ENCODE measurements at places on chromosomes 4 and X.

DNA sequence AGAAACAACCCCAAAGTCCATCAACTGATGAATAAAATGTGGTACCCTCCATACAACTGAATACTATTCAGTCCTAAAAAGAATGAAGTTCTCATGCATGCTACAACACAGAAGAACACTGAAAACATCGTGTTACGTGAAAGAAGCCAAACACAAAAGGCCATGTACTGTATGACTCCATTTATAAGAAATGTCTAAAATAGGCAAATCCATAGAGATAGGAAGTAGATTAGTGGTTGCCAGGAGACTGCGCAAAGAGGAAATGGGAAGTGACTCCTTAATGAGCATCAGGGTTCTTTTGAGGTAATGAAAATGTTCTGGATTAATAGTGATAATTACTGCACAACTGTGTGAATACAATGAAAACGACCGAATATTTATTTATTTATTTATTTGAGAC lies 23.4 kb downstream of the FBXW7 start:
- no peak for DNase-seq

GRCh38 chrX:51257490-51257889 lies 75.1 kb upstream of the NUDT10 start:
- DNase-seq: no peak

- DNase-seq: no peak
Observed at GRCh38 chr4:14348506-14348905, 653.8 kb upstream of the CPEB2 start.

GRCh38 chrX:119753639-119754257 lies 4.6 kb upstream of the SOWAHD start:
- no peak for DNase-seq

- no peak for DNase-seq
Observed at GRCh38 chr4:127229855-127230608, 402.7 kb upstream of the INTU start.

GRCh38 chr4:25834411-25835107 lies 28.2 kb downstream of the SEL1L3 start:
- no peak for DNase-seq

DNA sequence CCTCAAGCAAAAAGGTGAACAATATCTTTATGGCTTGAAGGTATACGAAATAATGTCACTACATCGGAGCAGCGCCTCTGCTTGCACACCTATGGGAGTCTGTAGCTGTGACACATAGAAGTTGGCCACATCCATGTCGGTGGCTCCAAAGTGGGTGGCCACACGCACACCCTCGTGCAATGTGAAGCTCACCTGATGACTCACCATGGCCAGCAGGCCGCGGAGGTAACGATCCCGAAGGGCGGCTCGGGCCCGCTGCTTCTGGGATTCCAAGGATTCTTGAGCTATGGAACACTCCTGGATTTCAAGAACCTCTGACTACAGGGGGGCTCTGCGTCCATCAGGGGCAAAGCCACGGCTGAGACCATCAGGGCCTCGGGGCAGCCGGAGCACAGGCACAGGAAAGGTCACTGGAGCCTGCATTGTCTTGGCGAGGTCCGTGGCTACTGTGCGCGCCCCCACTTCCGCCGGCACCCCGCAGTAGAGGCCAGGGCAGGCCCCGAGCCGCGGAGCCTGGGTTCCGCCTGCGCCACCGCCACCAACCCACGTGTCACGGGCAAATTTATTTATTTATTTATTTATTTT lies 25.2 kb downstream of the NYX start:
- no peak for DNase-seq

GRCh38 chr4:1794809-1795298 lies 1.8 kb downstream of the FGFR3 start:
- no peak for DNase-seq

DNA sequence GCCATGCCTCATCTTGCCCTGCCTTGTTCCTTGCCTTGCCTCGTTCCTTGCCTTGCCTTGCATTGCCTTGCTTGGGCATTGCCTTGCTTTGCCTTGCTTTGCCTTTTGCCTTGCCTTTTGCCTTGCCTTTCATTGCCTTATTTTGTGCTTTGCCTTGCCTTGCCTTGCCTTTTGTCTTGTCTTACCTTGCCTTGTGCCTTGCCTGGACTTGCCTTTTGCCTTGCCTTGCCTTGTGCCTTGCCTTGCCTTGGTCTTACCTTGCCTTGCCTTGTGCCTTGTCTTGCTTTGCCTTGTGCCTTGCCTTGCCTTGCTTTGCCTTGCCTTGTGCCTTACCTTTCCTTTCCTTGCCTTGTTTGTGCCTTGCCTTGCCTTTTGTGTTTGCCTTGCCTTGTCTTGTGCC lies 88.2 kb downstream of the TAB3 start:
- DNase-seq: no peak

GRCh38 chr4:5112333-5113095 lies 61.2 kb downstream of the STK32B start:
- DNase-seq: no peak

DNA sequence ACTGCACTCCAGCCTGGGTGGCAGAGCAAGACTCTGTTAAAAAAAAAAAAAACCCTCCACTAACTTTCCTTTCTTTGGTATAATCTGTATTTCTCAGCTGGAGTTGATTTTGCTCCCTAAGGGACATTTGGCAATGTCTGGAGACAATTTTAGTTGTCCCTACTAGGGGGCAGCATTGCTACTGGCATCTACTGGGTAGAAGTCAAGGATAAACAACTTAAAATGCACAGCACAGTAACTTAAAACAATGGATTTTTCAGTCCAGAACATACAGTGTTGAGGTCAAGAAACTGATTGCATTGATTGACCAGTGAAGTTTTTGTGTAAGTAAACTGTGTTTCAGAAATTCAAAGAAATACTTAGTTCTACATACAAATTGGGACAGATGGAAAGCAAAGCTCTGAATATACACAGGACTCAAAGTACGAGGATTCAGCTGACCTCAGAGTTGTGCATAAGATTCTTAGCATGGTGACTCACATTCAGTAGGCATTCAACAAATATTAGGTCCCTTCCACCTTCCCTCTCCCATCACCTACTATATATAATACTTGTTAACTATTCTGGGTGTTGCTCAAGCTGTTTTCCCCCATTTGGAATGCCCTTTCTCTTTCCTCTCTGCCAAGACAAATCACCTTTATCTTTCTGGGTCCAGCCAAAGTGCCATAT lies 8.8 kb downstream of the DDX53 start:
- DNase-seq: no peak

GRCh38 chr4:163967263-163967662 lies 472.8 kb downstream of the TMA16 start:
- no peak for DNase-seq

- DNase-seq: no peak
Observed at GRCh38 chrX:102517326-102517725, 787 bp upstream of the TMSB15A start.

DNA sequence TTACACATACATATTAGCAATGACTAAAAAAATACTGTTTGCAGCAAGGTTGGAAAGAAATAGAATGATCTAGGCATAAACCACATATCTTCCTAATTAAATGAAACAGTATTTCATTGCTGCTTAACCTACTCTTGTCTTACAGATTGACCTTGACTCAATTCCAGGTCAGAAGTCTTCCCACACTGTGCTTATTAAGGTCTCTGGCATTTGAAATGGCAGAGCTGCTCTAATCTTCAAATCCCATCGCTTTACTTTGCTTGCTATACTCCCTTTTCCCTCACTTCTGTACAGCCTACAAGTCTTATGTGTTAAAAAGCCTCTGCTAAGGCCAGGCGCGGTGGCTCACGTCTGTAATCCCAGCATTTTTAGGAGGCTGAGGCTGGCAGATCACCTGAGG lies 424.5 kb downstream of the RPA4 start:
- DNase-seq: no peak

GRCh38 chr4:125277790-125278189 lies 37.0 kb upstream of the FAT4 start:
- no peak for DNase-seq

- DNase-seq: no peak
Observed at GRCh38 chrX:18297251-18297650, 57.2 kb downstream of the SCML2 start.

DNA sequence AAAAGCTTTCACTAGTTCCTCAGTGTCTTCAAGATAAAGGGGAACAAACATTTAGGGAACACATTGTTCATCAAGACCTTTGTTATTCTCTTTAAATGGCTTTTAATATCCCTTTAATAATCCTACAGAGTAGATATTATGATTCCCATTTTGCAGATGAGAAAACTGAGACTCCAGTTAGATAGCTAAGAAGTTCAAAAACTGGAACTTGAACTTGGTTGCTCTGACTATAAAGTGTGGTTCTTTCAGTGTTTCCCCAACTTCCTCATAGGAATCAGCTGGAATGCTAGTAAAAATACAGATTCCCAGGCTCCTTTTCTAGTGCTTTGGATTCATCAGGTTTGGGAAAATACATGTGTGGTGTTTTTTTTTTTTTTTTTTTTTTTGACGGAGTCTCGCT lies 37.7 kb downstream of the DLG3 start:
- DNase-seq: no peak

DNA sequence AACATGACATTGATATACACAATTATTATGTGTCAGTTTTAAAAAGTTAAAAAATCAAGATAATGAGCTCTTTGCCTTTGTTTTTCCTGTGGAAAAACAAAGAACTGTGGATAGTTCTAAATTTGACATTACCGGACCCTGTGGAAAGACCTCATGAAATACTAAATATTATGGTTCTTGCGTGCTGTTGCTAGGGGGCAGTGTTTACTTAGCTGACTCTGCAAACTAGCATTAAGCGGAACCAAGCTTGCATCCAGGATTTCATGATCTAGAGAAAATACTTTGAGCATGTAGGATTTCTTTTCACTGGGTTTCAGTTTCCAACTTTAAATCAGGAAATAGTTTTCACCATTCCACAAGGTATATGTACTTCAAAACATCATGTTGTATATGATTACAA lies 33.6 kb downstream of the CLCN4 start:
- peak; percentile 52 for DNase-seq

GRCh38 chrX:16524316-16524715 lies 125.6 kb upstream of the S100G start:
- DNase-seq: no peak

- DNase-seq: no peak
Observed at GRCh38 chr4:137572647-137573046, 40.4 kb upstream of the PCDH18 start.

- no peak for DNase-seq
Observed at GRCh38 chrX:11412715-11413623, 119.8 kb downstream of the AMELX start.

DNA sequence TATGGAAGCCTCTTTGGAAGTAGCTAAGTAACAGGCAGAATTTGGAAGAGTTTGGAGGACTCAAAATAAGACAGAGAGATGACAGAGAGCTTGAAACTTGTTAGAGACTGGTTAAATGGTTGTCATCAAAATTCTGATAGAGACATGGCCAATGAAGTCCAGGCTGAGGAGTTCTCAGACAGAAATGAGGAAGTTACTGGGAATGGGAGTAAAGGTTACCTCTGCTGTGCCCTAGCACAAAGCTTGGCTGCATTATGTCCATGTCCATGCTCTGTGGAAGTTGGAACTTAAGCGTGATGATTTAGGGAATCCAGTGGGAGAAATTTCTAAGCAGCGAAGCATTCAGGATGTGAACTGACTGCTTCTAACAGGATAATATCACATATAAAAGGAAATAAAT lies 146.2 kb upstream of the NDST4 start:
- DNase-seq: no peak

GRCh38 chrX:74911494-74911893 lies 13.8 kb downstream of the NEXMIF start:
- no peak for DNase-seq

DNA sequence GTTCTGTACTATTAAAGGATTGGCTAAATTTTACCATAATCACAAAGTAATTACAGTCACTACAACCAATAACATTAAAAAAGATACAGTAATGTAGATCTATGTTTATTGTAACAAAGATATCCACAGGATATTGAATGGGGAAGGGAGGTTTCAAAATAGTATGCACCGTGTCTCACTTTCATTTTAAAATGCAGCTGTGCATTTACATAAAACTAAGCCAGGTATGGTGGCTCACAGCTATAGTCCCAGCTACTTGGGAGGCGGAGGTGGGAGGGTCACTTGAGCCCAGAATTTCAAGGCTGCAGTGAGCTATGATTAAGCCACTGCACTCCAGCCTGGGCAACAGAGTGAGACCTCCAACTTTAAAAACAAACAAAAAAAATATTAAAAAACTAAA lies 8.5 kb downstream of the SRP72 start:
- DNase-seq: no peak

DNA sequence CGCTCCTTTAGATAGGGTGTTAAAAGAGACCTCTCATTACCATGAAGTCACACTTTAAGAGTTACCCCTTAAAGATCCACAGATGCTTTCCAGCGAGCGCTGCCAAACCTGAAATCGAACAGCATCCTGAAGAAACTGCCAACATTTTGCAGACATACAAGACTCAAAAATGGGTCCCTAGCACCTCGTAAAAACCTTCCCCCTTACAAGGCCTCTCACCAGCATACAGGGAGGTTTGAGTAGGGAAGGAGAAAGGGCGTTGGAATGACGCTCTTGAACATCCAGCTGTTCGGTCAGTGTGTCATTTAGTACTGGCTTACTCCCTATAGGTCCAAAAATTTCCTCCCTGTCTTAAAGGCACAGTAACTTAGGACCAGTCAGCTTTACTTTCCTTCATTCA lies 45.3 kb upstream of the PGRMC1 start:
- no peak for DNase-seq

GRCh38 chrX:38332505-38332904 lies 5.2 kb upstream of the RPGR start:
- no peak for DNase-seq

- no peak for DNase-seq
Observed at GRCh38 chr4:169933531-169933930, 92.7 kb downstream of the MFAP3L start.

DNA sequence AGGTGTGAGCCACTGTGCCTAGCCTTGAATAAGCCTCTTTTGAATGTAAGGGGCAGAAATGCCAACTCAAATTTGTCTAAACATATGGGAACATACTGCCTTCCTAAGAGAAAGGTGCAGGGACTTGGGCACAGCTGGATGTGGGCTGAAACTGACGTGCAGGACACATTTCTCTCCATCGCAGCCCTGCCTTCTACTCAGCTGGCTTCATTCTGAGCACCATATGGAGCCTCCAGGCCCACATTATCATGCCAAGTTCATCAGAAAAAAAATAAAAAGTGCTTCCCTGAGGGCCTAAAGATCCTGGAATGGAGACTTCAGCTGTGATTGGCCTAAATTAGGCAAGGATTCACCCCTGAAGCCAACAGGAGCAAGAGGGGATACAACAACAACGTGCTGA lies 386.2 kb downstream of the RAB28 start:
- DNase-seq: no peak

DNA sequence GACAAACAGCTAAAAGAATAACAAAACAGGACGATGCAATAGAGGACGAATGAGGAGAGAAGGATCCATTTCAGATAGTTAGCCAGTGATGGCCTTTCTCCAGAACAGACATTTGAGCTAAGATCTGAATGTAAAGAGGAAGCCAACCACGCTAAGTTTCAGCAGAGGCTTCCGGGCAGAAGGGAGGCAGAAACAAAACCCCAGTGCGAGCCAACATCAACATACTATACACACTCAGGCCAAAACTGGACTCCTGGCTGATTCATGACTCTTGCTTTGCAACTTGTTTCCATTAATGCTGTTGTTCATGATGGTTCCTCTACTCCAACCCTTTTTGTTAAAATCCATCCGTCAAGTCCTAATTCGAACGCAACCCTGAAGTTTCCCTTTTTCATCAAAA lies 730.3 kb downstream of the TRIML1 start:
- no peak for DNase-seq

GRCh38 chr4:124939908-124940307 lies 227.4 kb upstream of the ANKRD50 start:
- no peak for DNase-seq

Data from uterus (tissue), 4 donors.